ENCODE measurements at places on chromosomes 5 and 9. TPM values are rescaled to one million over a fixed set of nuclear protein-coding genes. Genes with fewer than 3 reads are reported as not detected.

Gene GABRG2
- not detected for total RNA-seq

Gene ITK
- total RNA-seq: not detected

Gene CHSY3
- 0.15 TPM for total RNA-seq

Gene PROB1
- total RNA-seq: 0.78 TPM

Gene MLLT3
- 7.4 TPM for total RNA-seq

Gene CFAP90
- not detected for total RNA-seq

Gene SSBP2
- total RNA-seq: 6.8 TPM

Gene CNTLN
- 2.8 TPM for total RNA-seq

Gene EGFLAM
- total RNA-seq: 0.31 TPM

Gene GFI1B
- total RNA-seq: not detected
